ENCODE measurements at places on chromosomes 16 and 17.
A peak's percentile ranks its signal among the peaks of the same experiment; 100 is the strongest.

DNA sequence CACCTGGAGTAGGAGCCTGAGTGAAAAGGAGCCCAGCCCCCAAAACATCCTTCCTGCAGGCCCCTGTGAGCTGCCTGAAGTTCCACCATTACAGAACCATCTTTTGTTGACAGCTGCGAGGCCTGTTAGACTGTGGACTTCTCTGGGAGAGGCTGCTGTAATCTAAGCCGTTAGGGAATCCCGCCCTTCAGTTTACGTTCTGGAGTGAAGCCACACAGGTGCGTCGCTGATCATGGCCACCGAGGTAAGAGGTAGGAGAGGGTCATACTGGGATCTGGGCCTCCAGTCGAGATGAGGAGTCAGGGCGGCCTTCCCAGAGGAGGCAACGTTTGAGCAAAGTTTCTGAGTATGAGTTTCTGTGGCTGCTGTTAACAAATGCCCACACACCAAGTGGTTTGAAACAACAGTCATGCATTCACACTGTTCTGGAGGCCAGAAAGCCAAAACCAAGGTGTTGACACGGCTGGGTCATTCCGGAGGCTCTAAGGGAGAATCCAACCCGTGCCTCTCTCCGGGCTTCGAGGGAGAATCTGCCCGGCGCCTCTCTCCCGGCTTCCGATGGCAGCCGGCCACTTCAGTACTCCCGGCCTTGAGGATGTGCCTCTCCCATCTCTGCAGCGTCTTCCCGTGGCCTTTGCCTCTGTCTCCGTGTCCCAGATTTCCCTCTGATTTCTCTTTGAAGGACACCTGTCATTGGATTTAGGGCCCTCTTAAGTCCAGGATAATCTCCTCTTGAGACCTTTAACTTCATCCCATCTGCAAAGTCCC is 26.6 kb upstream of the ATP2C2 start:
- no peaks in the 10 kb centered on the region for H3K36me3 ChIP-seq
- peaks cover 3% of the 10 kb centered on the region for H3K27me3 ChIP-seq
- no peaks in the 10 kb centered on the region for H3K4me1 ChIP-seq
- DNase-seq = no peak
- H3K27ac ChIP-seq = no peak overlapping the region
- H3K4me3 ChIP-seq = no peak overlapping the region

- H3K36me3 ChIP-seq = no peaks in the 10 kb centered on the region
- no peaks in the 10 kb centered on the region for H3K27me3 ChIP-seq
- no peak for DNase-seq
- no peak overlapping the region for H3K4me3 ChIP-seq
These were observed 75.4 kb upstream of the ZNF750 start for GRCh38 chr17:82915010-82915756.

- H3K27me3 ChIP-seq = no peaks in the 10 kb centered on the region
- no peak overlapping the region for H3K4me3 ChIP-seq
- H3K36me3 ChIP-seq = no peaks in the 10 kb centered on the region
- H3K27ac ChIP-seq = no peak overlapping the region
- peak; percentile 62 for DNase-seq
These were observed 74.8 kb upstream of the SMURF2 start for GRCh38 chr17:64736804-64737492.

DNA sequence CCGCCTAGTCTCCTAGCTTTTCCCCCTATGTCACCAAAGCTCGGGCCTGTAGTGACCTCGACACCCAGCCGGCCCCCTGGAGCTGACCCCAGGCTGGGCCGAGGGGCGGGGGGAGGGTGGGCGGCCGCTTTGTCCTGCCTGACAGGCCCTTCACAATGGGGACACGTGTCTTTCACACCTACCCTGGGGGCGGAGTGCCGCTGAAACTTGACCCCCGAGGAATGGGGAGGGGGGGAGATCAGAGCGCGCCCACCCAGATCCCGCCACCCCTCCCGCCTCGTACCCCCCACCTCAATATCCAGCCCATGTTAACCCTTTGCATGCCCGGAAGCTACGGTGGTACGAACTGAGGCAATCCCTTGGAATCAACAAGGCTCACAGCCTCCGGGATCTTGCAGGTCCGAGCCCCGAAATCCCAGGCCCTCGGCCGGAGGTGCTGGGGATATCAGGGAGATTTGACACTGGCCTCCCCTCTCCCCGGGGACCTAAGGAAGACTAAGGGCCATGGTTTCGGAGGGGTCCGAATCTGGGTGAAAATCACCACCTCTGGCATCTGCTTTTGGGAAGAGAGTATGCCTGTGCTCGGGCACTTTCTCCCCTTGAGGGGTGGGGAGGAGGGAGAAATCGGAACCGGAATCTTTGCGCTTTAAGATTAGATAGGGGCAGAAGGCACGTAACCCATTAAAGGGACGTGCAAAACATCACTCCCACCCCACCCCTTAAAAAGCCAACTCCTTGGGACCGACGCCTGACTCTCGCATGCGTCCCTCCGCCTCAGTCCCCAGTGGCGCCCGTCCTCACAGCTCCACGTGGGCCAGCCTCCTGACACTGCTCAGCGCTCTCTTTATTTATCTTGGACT is 2.6 kb downstream of the NOG start:
- DNase-seq = peak; percentile 35
- H3K36me3 ChIP-seq = no peaks in the 10 kb centered on the region
- peaks cover 50% of the 10 kb centered on the region for H3K27me3 ChIP-seq
- peaks cover 27% of the 10 kb centered on the region for H3K4me1 ChIP-seq

- H3K4me3 ChIP-seq = no peak overlapping the region
- H3K36me3 ChIP-seq = no peaks in the 10 kb centered on the region
These were observed 6.7 kb upstream of the KSR1 start for GRCh38 chr17:27449541-27449940.

GRCh38 chr17:78257810-78258322 is 26.4 kb downstream of the TMEM235 start:
- no peaks in the 10 kb centered on the region for H3K27me3 ChIP-seq
- H3K36me3 ChIP-seq = no peaks in the 10 kb centered on the region
- H3K4me3 ChIP-seq = no peak overlapping the region
- H3K4me1 ChIP-seq = peaks cover 16% of the 10 kb centered on the region
- H3K27ac ChIP-seq = peak overlapping the region; percentile 23
- no peak for DNase-seq

- no peak for DNase-seq
- H3K4me1 ChIP-seq = no peaks in the 10 kb centered on the region
- H3K4me3 ChIP-seq = no peak overlapping the region
- H3K27me3 ChIP-seq = no peaks in the 10 kb centered on the region
These were observed 36.6 kb downstream of the TIMM22 start for GRCh38 chr17:1033503-1033902.

- H3K36me3 ChIP-seq = peaks cover 54% of the 10 kb centered on the region
- no peak for DNase-seq
- no peaks in the 10 kb centered on the region for H3K27me3 ChIP-seq
- H3K4me3 ChIP-seq = no peak overlapping the region
These were observed 24.7 kb downstream of the NTAN1 start for GRCh38 chr16:15031179-15031578.

DNA sequence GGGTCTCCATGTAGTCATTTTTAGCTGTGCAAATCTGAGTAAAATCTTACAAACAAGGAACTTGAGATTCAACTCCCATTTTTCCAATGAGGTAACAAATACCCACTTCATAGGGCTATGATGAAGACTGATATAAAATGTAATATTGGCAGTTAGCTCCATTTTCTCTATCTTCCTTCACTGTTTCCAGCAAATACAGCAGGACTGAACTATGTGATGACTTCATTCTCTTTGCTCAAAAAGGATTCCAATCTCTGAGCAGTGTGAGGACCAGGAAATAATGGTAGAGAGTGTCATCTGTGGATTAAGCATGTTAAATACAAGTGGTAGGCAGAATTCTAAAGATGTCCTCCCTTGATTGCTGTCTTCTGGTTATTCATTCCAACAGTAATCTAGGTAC is 18.3 kb downstream of the RND2 start:
- no peak overlapping the region for H3K4me3 ChIP-seq
- H3K27me3 ChIP-seq = no peaks in the 10 kb centered on the region
- no peaks in the 10 kb centered on the region for H3K36me3 ChIP-seq
- DNase-seq = no peak
- H3K4me1 ChIP-seq = no peaks in the 10 kb centered on the region

- peaks cover 4% of the 10 kb centered on the region for H3K27me3 ChIP-seq
- H3K27ac ChIP-seq = no peak overlapping the region
- H3K4me1 ChIP-seq = peaks cover 21% of the 10 kb centered on the region
- no peaks in the 10 kb centered on the region for H3K36me3 ChIP-seq
These were observed 28.4 kb upstream of the MAP3K14 start for GRCh38 chr17:45345246-45345553.

GRCh38 chr16:81461766-81462165 is 17.2 kb downstream of the CMIP start:
- no peak for DNase-seq
- no peaks in the 10 kb centered on the region for H3K27me3 ChIP-seq
- H3K36me3 ChIP-seq = no peaks in the 10 kb centered on the region
- no peak overlapping the region for H3K27ac ChIP-seq
- H3K4me3 ChIP-seq = no peak overlapping the region

- no peaks in the 10 kb centered on the region for H3K27me3 ChIP-seq
- DNase-seq = no peak
- H3K27ac ChIP-seq = no peak overlapping the region
- no peaks in the 10 kb centered on the region for H3K36me3 ChIP-seq
- no peak overlapping the region for H3K4me3 ChIP-seq
These were observed 60.5 kb upstream of the MYOCD start for GRCh38 chr17:12605222-12605621.

GRCh38 chr17:74892013-74892841 is 1.2 kb downstream of the FADS6 start:
- peaks cover 69% of the 10 kb centered on the region for H3K27me3 ChIP-seq
- no peak overlapping the region for H3K27ac ChIP-seq
- no peaks in the 10 kb centered on the region for H3K4me1 ChIP-seq
- H3K36me3 ChIP-seq = no peaks in the 10 kb centered on the region
- no peak overlapping the region for H3K4me3 ChIP-seq
- no peak for DNase-seq

- H3K36me3 ChIP-seq = no peaks in the 10 kb centered on the region
- H3K27me3 ChIP-seq = no peaks in the 10 kb centered on the region
- H3K4me3 ChIP-seq = peak overlapping the region; percentile 79
- peak overlapping the region; percentile 83 for H3K27ac ChIP-seq
These were observed 677 bp downstream of the SNTB2 start for GRCh38 chr16:69187446-69188235.
